ENCODE measurements at places on chromosomes 16 and 17.

- peak; percentile 82 for DNase-seq
These were observed 59.8 kb upstream of the ARL4D start for GRCh38 chr17:43338886-43339516.

DNA sequence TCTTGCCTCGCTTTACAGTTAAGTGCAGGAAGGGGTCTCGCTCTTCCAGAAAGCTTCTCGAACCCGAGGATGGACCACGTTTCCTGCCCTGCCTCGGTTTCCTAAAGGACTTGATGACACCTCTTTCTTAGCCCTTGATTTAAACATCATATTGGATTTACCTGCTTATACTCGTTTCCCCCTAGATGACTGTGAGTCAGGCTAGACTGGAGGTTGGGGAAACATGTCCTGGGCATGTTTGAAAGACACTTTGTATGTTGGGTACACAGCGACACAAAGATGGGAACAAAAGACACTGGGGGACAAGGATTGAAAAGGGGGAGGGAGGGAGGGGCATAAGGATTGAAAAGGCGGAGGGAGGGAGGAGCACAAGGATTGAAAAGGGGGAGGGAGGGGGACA, 30.0 kb downstream of the SDK2 start:
- DNase-seq, result no peak

GRCh38 chr16:51267681-51268080, 116.6 kb upstream of the SALL1 start:
- no peak for DNase-seq

- no peak for DNase-seq
These were observed 127.9 kb downstream of the MSI2 start for GRCh38 chr17:57384219-57384618.

DNA sequence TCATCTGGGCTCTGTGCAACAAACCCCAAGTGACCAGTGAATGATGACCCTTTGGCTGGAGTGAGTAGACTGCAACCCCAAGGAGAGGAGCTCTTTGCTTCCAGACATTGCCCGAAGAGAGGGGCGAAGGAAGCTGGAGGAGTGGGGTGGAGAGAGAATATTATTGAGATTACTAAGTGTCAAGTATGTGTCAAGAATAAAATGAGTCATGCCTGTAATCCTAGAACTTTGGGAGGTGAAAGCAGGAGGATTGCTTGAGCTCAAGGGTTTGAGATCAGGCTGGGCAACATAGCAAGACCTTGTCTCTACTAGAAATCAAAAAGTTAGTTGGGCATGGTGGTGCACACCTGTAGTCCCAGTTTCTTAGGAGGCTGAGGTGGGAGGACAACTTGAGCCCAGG, 142.0 kb upstream of the CCL2 start:
- DNase-seq, result no peak

- no peak for DNase-seq
These were observed 25.5 kb downstream of the AXIN2 start for GRCh38 chr17:65535777-65536572.

- DNase-seq, result no peak
These were observed 163.7 kb downstream of the CYB561 start for GRCh38 chr17:63282455-63282854.

DNA sequence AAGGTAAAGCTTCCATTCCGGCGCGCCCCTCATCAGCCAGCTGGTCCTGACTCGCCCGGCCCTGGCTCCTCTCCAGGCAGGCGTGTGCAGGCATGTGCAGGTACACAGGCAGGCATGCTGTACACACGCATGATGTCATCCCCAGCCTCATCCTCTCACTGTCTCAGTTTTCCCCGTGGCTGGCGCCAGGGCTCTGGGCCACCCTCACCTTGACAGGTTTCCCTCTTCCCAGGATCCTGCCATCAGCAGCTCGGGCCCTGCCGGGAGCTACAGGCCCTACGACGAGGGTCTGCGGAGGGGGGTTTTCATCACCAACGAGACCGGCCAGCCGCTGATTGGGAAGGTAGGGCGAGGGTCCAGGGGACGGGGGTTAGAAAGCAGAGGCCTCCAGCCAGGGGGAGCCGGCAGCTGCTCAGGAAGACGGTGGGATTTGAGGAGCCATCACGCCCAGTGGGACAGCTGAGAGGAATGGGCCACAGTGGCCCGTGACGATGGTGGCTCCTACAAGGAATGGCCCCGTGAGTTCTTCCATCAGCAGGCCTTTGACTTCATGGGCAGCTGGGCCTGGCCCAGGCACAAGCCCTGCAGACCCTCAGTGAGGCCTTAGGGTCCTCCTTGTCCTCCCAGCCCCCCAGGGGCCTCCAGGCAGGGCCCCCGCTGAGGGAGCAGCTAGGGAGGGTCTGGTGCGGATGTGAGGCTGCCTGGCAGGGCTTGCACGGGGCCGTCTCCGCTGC, 8.5 kb downstream of the GAA start:
- DNase-seq, result no peak

- peak; percentile 62 for DNase-seq
These were observed 24.7 kb downstream of the GDE1 start for GRCh38 chr16:19497176-19497575.

GRCh38 chr17:82062076-82062983, 3.3 kb downstream of the DUS1L start:
- DNase-seq, result peak; percentile 31

- DNase-seq, result no peak
These were observed 208.7 kb downstream of the KCNJ2 start for GRCh38 chr17:70378076-70378475.

DNA sequence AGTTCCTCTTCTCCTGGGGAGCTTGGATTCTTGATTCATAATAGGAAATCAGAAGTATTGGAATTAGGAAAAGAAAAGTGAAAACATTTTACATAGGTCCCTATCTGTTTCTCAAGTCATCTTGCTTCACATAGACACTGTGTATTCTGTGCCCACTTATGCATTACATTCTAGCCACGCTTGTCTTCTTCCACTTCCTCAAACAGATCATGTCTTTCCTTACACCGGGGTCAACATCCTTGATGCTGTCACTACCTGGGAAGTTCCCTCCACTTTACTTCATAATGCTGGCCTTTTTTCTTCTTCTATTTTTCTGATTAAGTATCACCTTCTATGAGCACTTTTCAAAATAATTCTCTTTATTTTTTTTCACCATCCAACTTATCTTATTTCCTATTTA, 606.4 kb upstream of the CDH8 start:
- DNase-seq, result no peak

DNA sequence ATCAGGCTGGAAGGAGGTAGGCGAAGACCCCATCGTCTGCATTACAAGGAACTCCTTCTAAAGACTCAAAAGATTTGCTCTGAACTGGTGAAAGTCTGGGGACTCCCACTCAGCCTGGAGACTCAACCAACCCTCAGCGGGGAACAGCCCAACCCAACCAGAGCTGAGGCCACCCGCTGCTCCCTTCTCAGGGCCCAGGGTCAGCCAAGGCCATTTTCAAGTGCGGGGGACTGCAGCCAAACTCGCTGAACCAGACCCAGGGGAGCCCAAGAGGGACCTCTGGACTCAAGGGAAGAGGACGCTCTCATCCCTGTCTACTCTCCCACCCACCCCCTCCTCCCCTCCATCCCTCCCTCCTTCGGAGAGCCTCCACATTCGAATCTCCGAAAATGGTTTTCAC, 24.1 kb downstream of the XYLT1 start:
- DNase-seq, result no peak

GRCh38 chr16:81616321-81617020, 162.6 kb upstream of the PLCG2 start:
- peak; percentile 15 for DNase-seq

GRCh38 chr17:27596096-27596495, 34.9 kb upstream of the LGALS9 start:
- no peak for DNase-seq

DNA sequence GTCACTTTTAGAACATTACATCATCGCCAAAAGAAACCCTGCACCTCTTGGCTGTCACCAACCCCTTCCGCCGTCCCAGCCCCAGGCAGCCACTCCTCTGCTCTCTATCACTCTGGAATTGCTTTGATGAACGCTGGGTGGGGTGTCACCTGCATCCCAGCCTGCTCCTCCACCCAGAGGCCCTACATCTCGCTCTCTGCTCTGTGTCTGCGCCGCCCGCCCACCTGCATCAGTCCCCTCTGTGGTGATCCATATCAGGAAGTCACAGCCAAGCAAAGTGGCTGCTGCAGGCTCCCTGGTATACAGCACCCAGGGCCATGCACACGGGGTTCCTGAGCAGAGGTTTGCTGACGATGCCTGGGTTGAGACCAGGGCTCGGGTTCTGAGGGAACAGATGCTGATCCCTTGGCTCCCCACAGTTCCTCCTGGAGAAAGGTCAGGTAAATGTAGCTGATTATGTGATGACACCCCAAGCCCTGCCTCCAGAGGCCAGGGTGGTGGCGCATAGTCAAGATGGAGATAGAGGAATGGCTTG, 30.8 kb downstream of the MPRIP start:
- no peak for DNase-seq

GRCh38 chr17:61904094-61904710, 23.6 kb downstream of the INTS2 start:
- DNase-seq, result no peak

DNA sequence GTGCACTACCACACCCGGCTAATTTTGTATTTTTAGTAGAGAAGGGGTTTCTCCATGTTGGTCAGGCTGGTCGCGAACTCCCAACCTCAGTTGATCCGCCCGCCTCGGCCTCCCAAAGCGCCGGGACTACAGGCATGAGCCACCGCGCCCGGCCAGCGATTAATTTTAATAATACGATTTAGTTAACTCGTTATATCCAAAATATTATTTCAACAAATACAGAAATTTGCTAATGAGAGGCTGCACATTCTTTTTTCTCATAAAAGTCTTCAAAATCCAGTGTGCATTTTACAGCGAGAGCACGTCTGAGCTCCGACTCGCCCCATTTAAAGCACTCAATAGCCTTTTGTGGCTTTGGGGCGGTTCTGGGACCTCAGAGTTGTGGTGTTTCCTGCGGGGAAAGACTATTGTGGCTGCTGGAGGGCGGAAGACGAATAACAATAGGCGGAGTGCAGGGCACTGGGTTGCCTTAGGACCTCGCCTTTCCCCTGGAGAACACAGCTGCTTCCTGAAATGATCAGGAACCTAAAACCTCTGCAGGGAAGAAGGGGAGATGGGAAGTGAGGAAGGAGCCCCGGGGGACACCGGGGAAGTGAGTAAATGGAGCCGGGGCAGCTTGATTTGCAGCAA, 2.9 kb upstream of the ZSCAN10 start:
- DNase-seq, result peak; percentile 41

All from suppressor macrophage (primary cell).